ENCODE measurements at places on chromosomes 13 and 19.
A peak's percentile ranks its signal among the peaks of the same experiment; 100 is the strongest.

- no peak for DNase-seq
Observed at GRCh38 chr19:16441661-16442162, 30.1 kb downstream of the EPS15L1 start.

DNA sequence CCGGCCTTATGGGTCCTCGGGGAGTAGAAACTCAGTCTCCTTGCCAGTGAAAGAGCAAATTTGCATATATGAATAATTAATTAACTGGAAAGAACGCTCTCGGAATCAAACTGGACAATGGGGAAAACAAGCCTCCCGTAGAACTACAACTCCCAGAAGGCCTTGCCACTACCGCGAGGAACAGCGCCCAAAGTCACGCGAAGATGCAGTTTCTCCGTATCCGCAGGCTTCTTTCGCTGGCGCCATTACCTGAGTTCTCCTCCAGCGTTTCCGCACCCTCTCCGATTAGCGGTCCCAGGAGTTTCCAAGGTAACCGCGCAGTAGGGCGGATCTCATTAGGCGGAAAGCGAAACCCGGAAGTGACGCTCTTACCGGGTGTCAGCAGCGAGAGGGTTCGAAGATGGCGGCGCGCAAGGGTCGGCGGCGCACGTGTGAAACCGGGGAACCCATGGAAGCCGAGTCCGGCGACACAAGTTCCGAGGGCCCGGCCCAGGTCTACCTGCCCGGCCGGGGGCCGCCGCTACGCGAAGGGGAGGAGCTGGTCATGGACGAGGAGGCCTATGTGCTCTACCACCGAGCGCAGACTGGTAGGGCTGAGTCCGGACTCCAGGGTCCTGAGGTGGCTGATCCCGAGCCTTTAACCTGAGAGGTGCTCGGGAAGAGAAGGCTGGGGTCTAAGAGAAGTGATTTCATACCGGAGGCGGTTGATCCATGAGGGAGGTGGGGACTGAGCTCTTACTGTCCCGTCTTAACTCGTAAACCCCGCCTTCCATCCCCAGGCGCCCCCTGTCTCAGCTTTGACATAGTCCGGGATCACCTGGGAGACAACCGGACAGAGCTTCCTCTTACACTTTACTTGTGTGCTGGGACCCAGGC, at the start of gene GRWD1:
GRWD1 (plus strand) TSS at position 378 of the 876 bp plus-strand sequence; CDS start at position 401, 23 bp downstream.
- DNase-seq, result peak; percentile 96

DNA sequence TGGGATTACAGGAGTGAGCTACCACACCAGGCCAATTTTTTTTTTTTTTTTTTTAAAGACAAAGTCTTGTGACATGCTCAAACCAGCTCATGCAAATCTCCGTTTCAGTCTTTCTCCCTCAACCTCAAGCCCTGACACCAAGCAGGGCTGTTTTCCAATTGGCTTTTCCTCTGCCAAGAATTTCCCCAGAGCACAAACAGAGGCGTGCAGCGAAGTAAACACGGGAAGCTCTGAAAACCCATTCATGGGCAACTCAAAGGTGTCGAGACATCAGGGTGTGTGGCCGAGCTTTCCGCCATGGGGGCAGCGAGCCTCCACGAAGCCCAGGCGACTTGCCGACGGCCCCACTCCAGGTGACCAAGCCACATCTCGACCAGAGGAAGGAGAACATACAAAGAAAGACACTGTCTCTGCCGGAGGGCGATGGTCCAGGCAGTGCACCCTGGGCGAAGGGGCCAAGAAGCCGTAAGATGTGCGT, 70.0 kb downstream of the INSR start:
- no peak for DNase-seq

DNA sequence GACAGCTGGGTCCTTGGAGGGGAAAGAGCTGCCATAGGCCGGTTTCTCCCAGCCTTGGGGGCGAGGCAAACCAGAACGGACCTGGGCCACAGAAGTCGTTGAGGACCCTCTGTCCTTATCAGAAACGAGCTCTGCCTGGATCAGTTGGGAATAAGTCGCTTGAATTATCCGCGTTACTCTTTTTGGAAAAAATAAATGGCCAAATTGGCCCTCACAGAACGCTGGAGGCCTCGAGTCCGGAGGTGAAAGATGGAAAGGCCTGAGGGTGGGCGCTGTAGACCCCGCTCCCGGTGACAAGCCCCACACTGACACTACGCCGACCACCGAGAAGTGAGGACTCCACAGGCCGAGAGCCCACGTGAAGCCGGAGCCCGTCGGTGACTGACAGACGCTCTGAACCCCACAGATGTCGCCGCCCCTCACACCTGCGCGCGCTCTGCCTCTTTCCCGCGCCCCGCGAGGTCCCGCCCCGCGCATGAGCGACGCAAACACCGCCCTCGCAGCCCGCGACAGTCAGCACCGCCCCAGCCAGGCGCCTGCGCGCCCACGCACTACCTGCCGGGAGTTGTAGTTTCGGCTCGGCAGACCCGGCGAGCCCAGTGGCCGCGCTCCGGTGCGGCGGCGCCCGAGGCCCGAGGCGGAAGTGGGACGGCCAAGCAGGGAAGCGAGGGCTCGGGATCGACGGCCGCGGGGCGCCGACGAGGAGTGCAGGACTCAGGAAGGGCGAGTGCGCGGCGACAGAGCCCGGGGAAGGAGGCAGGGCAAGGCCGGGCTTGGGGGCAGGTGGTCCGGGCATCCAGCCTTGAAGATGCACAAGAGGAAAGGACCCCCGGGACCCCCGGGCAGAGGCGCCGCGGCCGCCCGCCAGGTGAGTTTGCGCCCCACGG, at the start of the genes BRME1 and CC2D1A:
BRME1 (minus strand) TSS at position 484 of the 887 bp plus-strand sequence. CDS start 1,225 bp downstream, outside the sequence.
CC2D1A (plus strand) TSS at position 568 of the 887 bp plus-strand sequence; CDS start at position 809, 241 bp downstream.
- DNase-seq, result peak; percentile 93

DNA sequence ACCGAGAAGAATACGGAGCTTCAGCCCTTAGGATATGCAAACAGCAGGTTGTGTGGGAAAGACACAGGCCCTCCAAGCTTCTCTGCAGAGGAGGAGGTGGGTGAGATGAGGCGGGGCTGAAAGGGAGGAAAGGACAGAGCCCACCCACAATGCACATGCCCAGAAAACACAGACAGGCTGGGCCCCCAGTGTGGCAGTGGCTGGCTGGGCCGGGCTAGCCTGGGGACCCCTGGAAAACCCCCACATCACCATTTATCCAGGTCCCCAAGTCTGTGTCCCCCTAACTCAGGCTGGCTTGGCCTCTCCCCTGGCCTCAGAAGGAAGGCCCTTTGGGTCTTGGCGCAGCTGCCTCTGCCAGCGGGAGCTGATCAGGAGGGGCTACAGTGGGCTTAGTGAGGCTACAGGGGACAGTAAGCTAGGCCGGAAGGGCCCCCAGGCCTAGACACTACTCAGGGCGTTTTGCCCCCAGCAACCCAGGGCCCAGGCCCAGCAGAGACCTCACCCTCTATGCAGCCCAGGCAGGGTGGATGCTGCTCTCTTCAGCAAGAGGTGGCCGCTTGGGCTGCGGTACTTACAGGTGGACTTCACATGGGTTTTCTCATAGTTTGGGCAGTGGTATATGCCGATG, 119.5 kb downstream of the TUBA3C start:
- no peak for DNase-seq

DNA sequence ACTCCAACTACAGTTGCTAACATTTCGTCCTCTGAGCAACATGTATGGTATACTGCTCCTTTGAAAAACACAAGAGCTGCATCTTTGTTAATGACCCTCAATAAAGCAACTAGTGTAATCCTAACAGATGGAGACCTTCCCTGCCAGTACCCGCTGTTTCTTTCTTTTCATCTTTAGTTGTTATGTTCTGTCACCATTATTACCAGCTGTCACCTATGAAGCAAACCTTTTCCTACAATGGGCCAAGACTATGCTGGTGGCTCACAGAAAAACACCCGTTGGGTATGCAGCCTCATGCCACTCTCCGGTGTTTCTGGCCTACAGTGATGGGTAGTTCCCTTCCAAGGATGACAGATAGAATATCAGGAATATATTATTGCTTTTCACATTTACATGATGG, 29.7 kb upstream of the CYSLTR2 start:
- no peak for DNase-seq

DNA sequence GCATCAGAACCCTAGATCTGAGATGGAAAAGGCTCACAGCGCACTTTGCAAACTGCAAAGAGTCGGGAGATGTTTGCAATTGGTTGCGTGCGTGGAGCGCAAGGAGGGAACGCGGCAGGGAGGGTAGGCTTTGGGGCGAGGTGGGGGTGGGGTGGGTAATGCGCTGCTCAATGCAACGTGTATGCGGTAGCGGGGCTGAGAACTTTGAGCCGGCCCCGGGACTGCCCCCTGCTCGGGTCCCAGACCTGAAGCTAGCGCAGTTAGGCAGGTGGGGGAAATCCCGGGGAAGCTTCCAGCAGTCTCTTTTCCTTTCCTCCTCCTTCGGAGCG, 971 bp downstream of the FOSB start:
- DNase-seq, result no peak

GRCh38 chr19:40348961-40349507, 539 bp downstream of the PLD3 start:
- DNase-seq, result no peak

DNA sequence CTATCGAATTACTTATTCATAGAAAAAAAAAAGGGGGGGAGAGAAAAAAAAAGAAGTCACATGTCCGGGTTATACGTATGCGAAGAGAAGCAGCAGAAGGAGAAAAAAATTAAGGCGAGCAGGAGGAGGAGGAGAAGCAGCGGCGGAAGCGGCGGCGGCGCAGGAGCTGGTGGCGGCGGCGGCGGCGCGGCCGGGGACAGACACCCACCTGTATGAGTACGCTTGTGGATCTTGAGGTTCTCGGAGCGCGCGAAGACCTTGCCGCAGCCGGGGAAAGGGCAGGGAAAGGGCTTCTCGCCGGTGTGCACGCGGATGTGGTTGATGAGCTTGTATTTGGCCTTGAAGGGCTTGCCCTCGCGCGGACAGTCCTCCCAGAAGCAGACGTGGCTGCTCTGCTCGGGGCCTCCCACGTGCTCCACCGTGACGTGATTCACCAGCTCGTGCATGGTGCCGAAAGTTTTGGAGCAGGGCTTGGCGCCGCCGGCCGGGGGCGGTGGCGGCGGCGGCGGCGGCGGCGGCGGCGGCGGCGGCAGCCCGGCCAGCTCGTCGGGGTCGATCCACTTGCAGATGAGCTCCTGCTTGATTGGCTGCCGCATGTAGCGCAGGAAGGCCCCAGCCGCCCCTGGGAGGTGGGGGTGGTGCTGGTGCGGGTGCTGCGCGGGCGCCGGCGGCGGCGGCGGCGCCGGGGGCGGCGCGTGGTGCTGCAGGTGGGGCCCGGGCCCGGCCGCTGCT, 1.5 kb downstream of the ZIC5 start:
- DNase-seq, result no peak

DNA sequence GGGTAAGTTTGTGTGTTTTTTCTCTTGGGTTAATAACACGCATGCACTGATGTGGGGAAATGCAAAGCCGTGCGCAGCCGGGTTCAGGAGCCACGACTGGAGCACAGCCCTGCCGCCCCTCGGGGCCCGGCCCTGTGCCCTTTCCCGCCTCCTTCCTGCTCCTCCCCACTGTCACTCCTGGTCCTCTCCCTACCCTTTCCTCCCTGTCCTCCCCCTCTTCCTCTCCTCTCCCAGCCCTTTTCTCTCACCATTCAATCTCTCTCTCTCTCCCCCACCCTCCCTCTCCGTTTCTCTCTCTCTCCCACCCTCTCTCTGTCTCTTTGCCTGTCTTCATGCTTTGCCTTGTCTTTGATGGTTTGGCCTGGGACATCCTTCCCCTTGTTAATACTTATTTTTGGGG, 27.2 kb downstream of the PLEKHJ1 start:
- no peak for DNase-seq

- no peak for DNase-seq
Observed at GRCh38 chr13:101627556-101627943, 175.1 kb downstream of the ITGBL1 start.

- DNase-seq, result no peak
Observed at GRCh38 chr13:80072231-80072630, 268.7 kb downstream of the SPRY2 start.

GRCh38 chr19:57512845-57513244, 13.1 kb downstream of the ZNF773 start:
- no peak for DNase-seq

DNA sequence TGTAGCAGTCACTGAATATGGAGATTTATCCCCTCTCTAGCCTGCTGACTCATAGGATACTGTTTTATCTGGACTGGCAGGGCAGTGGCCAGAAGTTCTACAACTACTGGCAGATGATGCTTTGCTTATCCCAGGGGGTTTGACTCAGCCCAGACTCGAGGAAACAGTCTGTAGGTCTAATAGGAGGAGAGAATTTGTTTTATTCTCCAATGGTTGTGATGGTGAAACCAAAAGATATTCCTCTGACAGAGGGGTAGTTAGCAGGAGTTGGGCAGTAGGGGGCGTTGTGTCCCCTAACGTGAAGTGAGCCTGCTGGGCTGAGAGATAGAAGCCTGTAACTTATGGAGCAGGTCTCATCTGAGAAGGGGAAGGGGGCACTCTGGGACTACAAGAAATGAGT, 74.9 kb downstream of the WTIP start:
- DNase-seq, result no peak

DNA sequence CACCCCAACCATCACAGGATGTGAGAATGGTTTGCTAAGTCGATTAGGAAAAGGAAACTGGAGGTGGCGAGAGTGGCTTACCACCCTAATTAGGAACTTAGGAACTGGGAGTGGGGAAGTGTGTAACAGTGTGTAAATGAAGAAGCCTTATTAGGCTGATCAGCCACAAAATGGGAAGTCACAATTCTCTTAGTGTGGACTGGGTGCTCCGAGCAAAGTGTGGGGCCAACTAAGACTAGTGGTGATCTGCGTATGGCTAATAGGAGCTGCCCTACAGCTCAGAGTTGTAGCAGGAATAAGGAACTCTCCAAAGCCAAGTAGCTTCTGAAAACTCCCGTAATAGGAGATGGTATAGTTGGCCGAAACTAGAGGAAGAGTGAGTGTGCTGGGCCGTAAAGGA, 7.6 kb downstream of the SIGLEC11 start:
- no peak for DNase-seq

DNA sequence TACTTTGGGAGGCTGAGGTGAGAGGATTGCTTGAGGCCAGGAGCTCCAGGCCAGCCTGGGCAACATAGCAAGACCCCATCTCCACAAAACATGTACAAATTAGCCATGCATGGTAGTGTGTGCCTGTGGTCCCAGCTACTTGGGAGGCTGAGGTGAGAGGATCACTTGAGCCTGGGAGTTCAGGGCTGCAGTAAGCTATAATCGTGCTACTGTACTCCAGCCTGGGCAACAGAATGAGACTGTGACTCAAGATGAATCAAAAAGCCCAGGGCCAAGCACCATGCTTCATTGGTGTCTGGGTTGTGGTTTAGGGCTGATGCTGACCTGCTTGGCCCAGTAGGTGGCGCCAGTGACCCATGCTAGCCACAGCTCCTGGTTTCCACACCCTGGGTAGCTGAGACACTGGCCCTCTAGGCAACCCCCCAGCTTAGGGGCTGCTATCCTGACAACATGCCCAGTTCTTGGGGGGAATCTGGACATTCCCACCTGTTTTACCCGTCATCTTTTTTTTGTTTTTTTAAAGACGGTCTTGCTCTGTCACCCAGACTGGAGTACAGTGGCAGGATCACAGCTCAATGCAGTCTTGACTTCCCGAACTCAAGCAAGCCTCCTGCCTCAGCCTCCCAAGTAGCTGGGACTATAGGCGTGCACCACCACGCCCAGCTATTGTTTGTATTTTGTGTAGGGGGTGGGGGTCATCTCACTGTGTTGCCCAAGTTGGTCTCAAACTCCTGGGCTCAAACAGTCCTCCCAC, 5.5 kb downstream of the CCDC124 start:
- DNase-seq, result peak; percentile 80
